MG63 (cell line): ENCODE measurements at places on chromosomes 3 and 15. TPM values are rescaled to one million over a fixed set of nuclear protein-coding genes. Genes with fewer than 3 reads are reported as not detected.

DUOXA1 gene
- total RNA-seq, result not detected in 2 replicates

PLA1A gene
- total RNA-seq, result not detected in 2 replicates

IMPG2 gene
- under 0.01 and 0.89 TPM in 2 replicates for total RNA-seq

ADCY5 gene
- total RNA-seq, result not detected in 2 replicates

CNBP gene
- total RNA-seq, result 344 and 476 TPM in 2 replicates

STRA6 gene
- 1.4 and 1.9 TPM in 2 replicates for total RNA-seq

ANKRD34C gene
- not detected in 2 replicates for total RNA-seq

GOLGA8S gene
- total RNA-seq, result not detected in 2 replicates

RBPMS2 gene
- total RNA-seq, result not detected in 2 replicates

SLC6A20 gene
- total RNA-seq, result not detected in 2 replicates

SOX14 gene
- total RNA-seq, result not detected in 2 replicates

PLA2G4D gene
- total RNA-seq, result not detected in 2 replicates

BLM gene
- total RNA-seq, result 11.3 and 26.4 TPM in 2 replicates

SLC28A1 gene
- not detected in 2 replicates for total RNA-seq

HCLS1 gene
- not detected in 2 replicates for total RNA-seq

CFAP20DC gene
- 1.3 and 5.8 TPM in 2 replicates for total RNA-seq

BHLHE40 gene
- 2.6 TPM in 2 replicates for total RNA-seq
